Fibroblast of skin of right quadriceps (primary cell): ENCODE measurements at places on chromosomes 2 and 18.

GRCh38 chr18:55266981-55267380, 307.7 kb upstream of the CCDC68 start:
- DNase-seq = peak; percentile 89

GRCh38 chr2:122704109-122704563, 948.7 kb downstream of the TSN start:
- DNase-seq = no peak

- DNase-seq = no peak
Observed at GRCh38 chr2:72143441-72144273, 4.0 kb downstream of the CYP26B1 start.

DNA sequence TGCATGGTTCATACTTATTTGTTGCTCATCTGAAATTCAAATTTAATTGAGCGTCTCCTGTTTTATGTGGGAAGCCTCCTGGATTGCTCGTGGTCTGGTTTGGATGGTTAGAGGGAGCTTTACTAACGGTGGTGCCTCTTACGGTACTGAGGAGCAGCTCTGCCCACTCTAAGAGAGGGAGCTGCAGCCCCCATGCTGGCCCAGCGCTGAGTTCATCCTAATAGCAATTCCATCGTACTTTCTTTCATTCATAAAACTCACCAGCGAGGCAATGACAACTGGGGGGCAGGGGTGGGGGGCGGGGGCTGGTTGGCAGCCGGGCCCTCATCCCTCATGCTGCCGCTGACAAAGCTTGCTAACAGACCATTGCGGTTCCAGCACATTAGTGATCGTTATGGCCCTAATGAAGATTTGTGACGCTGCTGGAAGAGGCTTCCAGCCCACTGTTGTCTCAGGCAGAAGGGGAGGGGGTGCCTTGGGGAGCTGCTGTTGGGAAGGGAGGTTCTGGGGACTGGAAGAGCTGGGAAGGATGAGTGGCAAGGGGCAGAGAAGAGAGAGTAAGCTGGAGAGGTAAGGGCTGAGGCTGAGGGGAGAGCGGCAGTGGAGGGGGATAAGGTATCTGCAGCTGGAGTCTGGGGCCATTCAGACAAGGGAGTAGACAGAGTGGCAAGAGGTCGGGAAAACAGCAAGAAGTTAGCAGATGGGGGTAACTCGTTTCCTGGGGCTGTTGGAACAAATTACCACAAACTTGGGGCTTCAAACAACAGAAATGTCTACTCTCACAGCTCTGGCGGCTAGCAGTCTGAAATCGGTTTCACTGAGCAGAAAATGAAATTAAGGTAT, 238.1 kb downstream of the LPIN1 start:
- DNase-seq = no peak

DNA sequence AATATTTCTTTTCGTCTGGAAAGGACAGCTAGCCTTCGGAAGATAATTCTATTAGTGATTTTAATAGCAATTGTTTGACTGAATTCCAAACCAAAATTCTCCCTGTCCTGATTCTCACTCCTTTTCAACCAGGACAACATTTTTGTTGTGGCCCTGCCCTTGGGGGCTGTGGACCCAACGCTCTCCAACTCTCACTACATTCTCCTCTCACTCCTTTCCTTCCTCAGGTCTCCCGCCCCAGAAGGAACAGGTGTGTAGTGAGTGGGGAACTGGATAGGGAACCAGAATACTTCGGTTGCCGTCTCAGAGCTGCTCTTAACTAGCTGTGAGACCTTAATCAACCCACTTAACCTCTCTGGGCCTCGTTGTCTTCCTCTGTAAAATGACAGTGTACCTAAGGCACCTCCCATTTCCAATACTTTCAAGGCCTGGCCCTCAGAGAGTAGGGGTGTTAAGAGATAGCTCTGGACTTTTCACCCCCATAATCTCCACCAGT, 638 bp upstream of the ADD2 start:
- DNase-seq = no peak

DNA sequence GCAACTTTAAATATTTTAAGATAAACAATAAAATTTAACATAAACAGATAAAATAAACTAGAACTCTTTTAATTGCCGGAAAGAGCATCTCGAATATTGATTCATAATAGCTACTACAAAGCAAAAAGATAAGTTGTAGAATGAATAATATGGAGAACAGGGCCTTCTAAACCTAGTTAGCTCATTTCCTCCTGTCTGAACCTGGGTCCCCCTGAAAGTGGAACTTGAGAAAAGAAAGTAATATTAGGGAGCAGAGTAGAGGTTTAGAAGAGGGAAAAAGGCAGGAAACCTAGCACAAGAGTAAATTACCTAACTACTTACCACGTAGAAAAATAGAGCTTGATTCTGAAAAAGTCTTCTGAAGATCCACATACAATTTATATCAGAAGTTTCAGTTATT, 80.7 kb upstream of the NETO1 start:
- DNase-seq = no peak

DNA sequence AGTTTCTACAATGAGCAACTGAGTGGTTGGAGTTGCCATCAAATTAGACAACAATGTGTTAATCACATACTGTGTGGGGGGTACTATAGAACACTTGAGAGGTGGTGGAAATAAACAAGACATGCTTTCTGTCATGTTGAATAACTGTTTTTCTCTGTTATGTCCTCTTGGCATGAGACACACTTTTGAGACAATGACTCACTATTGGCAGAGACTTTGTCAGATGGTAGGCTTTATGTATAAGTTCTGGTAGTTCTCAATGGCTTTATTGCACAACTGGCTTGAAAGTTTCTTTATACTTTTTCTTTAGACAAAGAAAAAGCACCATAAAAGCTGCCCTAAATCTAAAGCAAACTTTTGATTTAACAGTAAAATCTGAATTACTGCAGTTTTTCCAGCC, 578.7 kb downstream of the ADCYAP1 start:
- DNase-seq = peak; percentile 1

- no peak for DNase-seq
Observed at GRCh38 chr2:21382701-21383520, 259.1 kb downstream of the TDRD15 start.

GRCh38 chr2:241363426-241363825, 7.3 kb downstream of the FARP2 start:
- no peak for DNase-seq

- DNase-seq = peak; percentile 35
Observed at GRCh38 chr2:151302404-151302803, 12.9 kb upstream of the NMI start.

- no peak for DNase-seq
Observed at GRCh38 chr2:45891719-45892424, 240.4 kb downstream of the PRKCE start.

- DNase-seq = no peak
Observed at GRCh38 chr2:214742119-214742518, 67.4 kb downstream of the BARD1 start.

DNA sequence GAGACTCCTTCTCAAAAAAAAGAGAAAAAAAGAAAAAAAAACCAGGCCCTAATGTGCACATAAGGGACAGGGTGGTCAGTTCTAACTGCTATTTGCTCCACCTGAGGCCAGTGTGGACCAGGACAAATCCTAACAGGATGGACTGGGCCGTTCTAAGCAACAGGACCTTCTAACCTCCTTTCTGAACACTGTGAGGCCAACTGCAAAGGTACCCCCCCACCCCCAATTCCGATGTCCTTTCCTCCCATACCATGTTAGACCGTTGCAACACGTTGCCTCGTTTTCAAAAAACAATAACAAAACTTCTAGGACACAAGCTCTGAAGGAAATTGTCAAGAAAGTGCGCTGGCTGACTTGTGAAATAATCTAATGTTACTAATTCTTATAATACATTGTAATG, 1.2 kb downstream of the THAP4 start:
- DNase-seq = no peak

GRCh38 chr2:61543062-61543461, 4.9 kb upstream of the XPO1 start:
- no peak for DNase-seq

- no peak for DNase-seq
Observed at GRCh38 chr18:65423776-65424175, 327.0 kb upstream of the CDH7 start.

GRCh38 chr2:2392332-2392731, 61.3 kb upstream of the MYT1L start:
- no peak for DNase-seq

DNA sequence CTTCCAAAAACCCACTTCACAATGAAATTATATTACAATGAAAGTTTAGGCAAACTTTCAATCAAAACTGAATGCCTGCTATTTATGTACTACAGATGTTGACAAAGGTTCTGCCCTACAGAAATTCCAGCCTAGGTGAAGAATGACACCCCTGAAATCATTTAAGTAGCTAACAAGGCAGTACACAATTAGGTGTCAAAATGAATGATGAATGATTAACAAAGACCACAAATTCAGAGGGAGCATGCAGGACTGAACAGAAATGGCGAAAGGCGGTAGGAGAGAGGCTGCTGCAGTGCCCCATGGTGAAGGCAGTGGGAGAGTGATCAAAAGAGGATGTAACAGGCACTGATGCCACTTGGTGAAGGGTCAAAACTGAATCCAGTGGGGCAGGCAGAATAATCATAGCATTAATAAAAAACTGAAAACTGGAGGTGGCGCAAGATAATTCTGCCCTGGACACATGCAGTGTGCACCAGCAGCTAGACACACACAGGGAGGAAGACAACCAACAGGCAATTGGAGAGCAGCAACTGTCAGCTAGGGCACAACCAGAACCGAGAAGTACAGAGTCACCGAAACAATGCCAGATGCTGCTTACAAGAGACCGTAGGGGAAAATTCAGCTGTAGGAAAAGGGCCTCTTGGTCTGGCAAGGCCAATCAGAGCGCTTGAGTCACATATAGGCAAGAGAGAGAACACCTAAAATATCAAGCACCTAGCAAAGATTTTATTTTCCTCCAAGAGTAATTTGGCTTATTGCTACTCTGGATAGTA, 4.5 kb downstream of the TMEM131 start:
- no peak for DNase-seq

DNA sequence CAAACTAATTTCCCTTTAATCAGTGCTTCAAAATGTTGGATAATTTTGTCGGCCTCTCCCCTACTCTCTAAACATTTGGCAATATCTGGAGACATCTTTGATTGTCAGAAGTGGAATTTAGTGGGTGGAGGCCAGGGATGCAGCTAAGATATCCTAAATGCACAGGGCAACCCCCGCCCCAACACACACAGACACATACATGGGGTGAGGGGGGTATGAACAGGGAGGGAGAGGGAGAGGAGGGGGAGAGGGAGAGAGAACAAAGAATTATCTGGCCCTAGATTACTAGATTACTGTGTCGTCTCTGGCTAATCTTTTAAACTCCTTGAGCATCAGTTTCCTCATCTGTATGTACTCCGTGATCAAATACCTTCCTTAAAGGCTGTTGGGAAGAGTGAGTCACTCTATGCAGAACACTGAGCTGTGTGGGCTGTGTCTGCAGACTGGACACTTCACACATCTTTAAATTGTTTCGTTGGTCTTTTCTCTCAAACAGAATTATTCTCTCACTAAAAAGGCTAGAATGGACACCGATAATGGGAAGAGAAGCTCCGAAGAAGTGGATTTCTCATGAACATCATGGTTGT, 2.9 kb downstream of the RNF149 start:
- peak; percentile 55 for DNase-seq

GRCh38 chr2:46504221-46504620, 24.9 kb downstream of the TMEM247 start:
- no peak for DNase-seq

DNA sequence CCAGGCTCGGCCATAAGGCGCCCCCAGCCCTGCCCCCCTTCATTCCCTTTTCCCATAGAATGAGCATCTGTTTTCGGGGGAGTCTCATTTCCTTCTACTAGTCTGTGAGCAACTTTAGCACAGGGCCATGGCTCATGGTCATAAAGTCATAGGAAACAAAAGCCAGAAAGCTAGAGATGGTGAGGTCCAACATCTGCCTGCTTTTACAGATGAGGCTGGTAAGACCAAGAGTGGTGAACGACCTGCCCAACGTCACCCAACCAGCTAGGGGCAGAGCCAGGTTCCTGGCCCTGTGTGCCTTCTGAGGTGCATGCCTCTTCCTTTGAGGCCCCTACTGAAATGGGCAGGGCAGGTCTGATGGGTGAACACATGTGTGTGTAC, 212.7 kb downstream of the DYSF start:
- DNase-seq = no peak

DNA sequence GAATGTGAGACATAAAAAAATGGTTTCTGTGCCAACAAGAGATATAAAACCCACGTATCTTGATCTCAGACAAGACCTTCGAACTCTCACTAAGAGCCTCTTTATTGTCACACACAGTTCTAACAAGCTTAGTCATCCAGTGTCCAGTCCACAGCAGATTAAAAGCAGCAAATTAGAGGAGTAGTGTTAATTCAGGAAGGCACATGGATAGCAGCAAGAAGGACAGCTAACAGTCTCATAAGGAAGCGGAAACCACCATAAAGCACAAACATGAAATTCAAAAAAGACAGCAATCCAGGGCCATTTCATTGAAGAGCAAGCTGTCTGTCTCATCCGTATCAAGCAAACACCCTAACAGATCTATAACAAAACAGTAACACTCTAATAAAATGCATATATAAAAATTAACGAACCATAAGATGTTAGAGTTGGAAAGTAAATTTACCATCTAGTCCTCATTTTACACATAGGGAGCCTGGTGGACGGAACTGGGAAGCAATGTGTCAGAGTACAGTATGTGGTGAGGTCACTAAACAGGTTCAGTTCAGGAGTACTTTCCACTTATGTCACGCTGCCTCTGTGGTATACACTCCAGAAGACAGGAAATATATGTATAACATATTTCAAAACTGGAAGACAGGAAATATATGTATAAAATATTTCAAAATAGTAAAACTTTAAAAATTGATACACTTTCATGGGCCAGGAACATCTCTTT, 18.3 kb downstream of the AAK1 start:
- DNase-seq = no peak

- DNase-seq = peak; percentile 85
Observed at GRCh38 chr2:235170536-235171521, 219.0 kb downstream of the SH3BP4 start.

- DNase-seq = peak; percentile 13
Observed at GRCh38 chr2:147173189-147173581, 671.6 kb upstream of the ACVR2A start.

GRCh38 chr2:133517876-133518275, 50.4 kb downstream of the NCKAP5 start:
- DNase-seq = peak; percentile 44

GRCh38 chr2:226837334-226837733, 1.5 kb downstream of the RHBDD1 start:
- DNase-seq = no peak
